ENCODE measurements at places on chromosomes 5 and 9.

GRCh38 chr5:134371834-134372340 lies 518 bp downstream of the UBE2B start:
- DNase-seq = peak; percentile 18

- no peak for DNase-seq
These were observed 247.9 kb downstream of the MSX2 start for GRCh38 chr5:174972291-174972690.

DNA sequence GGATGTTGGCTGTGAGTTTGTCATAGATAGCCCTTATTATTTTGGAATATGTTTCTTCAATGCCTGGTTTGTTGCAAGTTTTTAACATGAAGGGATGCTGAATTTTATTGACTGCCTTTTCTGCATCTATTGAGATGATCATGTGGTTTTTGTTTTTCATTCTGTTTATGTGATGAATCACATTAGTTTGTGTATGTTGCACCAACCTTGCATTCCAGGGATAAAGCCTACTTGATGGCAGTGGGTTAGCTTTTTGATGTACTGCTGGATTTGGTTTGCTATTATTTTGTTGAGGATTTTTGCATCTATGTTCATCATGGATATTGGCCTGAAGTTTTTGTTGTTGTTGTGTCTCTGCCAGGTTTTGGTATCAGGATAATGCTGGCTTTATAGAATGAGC lies 225.6 kb downstream of the PCSK1 start:
- DNase-seq = no peak

DNA sequence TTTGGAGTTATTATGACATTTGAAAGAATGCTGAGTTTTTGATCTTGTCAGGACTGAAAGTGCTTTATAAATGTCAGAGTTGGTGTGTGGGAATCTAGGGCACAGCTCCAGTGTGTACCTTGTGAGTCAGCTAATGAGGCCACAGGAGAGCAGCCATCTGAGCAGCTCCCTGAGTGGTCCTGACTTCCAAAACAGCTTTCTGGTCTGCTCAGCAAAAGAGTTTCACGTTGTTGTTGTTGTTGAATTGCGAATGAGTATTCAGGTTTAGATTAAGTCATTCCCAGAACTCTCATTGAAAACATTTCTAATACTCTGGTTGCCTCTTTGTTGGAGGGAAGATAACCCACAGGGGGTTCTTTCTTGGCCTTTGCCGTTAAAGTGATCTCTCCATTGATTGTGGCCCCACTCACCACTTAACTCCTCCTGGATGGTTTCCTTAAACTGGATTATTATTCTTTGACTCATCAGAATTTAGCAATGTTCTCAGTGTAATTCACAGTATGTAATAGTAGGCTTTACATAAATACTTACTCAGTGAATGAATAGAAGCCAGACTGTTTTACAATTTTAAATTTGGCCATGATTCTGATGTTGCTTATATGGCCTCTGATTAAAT lies 125.1 kb upstream of the SGCD start:
- DNase-seq = peak; percentile 76

DNA sequence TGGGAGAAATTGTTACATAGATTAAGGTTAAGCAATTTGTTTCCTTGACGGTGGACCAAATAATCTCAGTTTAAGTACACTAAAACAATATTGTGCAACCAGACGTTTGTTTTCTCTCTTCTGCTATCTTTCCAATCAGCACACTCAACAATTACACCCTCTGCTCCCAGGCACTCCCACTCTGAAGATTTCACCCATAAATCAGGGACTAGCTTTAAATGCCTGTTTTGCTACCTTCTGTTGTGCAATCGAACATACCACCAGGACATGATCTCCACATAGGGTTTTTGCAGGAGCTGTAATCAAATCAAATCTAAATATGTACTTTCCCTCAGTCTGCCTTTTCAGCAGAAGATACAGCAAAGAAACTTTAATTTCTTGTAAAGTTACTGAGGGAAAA lies 405.8 kb upstream of the TLE4 start:
- no peak for DNase-seq

GRCh38 chr5:39717176-39717897 lies 292.6 kb upstream of the DAB2 start:
- no peak for DNase-seq

GRCh38 chr5:68141494-68141893 lies 74.1 kb upstream of the PIK3R1 start:
- peak; percentile 25 for DNase-seq

GRCh38 chr5:128538250-128539037 lies 399 bp upstream of the FBN2 start:
- peak; percentile 49 for DNase-seq

DNA sequence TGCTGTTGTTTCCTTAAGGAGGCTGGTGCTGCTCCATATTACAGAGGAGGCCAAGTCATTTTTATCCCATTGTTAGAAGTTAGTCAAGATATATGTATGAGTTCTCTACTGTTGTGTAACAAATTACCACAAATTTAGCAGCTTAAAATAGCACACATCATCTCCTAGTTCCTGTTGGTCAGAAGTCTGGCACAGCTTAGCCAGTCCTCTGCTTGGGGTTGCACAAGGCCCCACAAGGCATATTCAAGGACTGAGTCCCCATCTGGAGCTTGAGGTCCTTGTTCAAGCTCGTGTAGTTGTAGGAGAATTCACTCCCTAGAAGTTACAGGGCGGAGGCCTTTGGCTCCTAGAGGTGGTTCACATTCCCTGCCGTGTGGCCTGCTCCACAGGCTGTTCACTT lies 14.7 kb downstream of the MTAP start:
- DNase-seq = peak; percentile 81

DNA sequence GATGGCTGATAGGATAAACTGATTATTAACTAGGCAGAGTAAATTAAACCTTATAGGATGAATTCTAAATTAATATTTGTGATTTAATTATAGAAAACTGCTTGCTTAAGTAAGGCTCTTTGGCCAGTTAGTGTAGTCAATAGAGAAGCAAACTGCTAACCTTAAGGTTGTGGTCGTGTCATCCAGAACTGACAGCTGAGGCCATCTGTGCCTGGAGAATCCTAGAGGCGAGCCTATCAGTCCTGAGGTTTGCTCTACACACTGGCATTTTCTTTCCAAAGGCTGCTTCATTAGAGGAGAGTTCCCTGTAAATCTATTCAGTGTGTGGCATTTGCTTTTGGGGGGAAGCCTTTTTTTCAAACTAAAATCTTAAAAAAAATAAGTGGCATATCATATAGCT lies 169.2 kb downstream of the MEF2C start:
- no peak for DNase-seq

- peak; percentile 13 for DNase-seq
These were observed 235.1 kb downstream of the SPOCK1 start for GRCh38 chr5:137264041-137264440.

GRCh38 chr5:9519537-9519936 lies 26.3 kb downstream of the SEMA5A start:
- DNase-seq = peak; percentile 72

DNA sequence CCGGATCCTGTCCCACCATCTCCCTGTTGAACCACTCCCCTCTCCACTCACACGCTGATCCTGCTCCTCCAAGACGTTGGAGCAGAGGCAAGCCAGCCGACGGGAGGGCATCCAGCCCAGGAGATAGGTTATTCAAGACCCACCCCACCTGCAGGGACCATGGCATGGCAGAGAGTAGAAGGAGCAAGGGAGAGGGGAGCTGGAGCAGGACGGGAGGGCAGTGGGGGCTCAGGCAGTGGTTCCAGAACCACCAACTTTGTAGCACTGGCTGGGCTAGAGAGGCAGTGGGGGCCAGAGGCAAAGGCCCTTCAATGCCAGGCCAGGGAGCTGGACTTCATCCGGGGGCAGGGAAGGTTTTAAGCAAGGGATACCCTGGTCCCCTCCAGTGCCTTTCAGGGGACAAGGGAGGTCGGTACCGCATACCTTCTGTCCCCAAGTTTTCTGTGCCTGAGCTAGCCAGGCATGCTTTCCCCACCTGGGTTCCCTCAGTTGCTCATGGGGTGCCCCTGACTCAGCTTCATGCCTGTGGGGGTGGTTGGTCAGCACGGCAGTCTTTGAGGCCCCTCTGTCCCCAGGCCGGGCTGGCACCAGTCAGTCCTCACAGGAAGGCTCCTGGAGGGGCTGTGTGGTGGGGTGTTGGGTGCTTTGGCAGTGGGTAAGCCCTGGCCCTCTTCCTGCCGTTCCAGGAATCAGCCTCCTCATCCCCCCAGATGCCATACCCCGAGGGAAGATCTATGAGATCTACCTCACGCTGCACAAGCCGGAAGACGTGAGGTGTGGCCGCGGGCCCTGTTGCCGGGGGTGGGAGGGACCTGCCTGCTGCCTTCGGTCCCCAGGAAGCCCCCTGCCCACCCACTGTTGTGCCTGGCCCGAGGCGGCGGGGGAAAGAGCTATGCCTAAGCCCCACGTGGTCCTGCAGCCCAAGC lies 22.4 kb downstream of the HK3 start:
- DNase-seq = no peak

DNA sequence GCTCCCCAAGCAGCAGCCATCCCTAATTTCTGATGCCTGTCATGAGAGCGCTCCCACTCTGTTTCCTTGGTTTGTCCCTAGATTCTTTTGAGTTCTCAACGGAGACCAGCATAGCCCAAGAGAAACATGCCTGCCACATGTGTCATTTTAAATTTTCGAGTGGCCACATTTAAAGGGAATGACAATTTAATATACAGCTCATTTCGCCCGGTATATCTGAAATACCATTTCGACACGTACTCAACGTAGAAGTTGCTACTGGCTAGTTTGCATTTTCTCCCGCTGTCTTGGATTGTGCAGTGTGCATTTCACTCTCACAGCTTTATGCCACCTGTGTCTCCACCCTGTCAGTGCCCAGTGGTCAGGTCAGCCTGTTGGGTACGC lies 21.0 kb downstream of the LPCAT1 start:
- DNase-seq = no peak

GRCh38 chr9:9753266-9753665 lies 859.5 kb downstream of the PTPRD start:
- no peak for DNase-seq
